Nephron progenitor cell (in vitro differentiated cells): ENCODE measurements at places on chromosomes 5 and 9.
A peak's percentile ranks its signal among the peaks of the same experiment; 100 is the strongest.

DNA sequence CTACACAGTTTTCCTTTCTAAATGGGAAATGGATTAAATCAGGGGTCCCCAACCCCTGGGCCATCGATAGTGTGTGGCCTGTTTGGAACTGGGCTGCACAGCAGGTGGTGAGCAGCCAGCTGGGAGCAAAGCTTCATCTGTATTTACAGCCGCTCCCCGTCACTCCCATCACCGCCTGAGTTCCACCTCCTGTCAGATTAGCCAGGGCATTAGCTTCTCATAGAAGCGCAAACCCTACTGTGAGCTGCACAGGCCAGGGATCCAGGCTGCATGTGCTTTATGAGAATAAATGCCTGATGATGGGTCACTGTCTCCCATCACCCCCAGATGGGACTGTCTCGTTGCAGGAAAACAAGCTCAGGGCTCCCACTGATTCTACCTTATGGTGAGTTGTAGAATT is 41.2 kb upstream of the FLT4 start:
- DNase-seq: no peak

DNA sequence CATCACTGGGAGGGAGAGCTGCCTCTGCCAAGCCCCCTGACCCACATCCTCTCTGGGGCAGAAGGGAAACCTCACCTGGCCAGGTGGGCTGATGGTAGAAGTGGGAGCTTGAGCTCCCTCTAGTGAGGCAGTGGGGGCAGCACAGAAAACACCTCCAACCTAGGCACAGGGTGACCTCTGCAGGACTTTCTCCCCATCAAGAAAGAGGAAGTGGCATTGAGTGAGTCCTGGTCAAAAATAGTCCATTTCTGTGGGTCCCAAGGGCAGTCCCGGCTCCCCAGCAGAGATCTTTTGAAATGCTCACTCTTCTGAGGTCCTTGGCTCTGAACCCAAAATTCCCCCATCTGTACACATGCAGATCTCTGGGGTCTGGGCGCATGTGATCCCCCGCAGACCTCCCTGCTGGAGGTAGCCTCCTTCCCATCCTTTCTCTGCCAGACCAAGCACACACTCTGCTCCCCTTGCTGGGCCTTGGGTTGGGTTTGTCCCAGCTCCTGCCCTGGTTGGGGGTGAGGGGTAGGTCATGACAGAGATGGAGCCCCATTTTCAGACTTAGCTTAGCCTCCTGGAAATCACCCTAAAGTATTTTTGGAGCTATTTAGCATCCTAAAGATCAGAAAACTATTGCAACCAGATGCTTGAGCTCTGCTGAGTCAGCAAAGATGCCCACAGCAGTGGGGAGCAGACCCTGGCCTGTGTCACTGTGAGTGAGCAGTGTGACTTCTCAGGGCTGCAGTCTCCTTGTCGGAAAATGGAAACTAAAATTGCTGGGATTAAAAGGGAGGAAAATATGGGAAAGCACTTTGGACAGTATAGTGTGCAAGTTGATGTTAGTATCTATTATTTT is 41.6 kb upstream of the LCP2 start:
- no peak for DNase-seq

GRCh38 chr9:74218385-74219063 is 278.6 kb upstream of the RORB start:
- DNase-seq: no peak

DNA sequence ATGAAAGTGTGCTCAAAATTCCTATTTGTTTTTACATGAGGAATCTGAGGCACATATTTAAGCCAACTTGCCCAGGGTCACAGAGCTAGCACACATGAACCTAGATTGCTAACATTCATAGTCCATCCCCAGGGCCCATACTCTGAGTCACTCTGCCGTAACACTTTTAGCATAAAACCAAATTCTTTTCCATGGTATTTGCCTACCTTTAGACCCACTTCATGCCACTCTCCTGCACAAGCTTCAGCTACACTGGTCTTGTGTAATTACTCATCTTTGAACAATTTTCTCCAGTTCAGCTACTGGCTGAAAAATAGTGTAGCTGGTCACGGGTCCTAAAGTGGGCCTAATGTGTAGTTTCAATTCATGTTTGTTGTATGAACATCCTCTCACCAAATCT is 200.7 kb downstream of the SLC12A2 start:
- DNase-seq: no peak

GRCh38 chr9:131349881-131350563 is 43.9 kb upstream of the PRRC2B start:
- peak; percentile 86 for DNase-seq

- no peak for DNase-seq
Observed at GRCh38 chr5:178182158-178182876, 4.9 kb downstream of the GMCL2 start.

DNA sequence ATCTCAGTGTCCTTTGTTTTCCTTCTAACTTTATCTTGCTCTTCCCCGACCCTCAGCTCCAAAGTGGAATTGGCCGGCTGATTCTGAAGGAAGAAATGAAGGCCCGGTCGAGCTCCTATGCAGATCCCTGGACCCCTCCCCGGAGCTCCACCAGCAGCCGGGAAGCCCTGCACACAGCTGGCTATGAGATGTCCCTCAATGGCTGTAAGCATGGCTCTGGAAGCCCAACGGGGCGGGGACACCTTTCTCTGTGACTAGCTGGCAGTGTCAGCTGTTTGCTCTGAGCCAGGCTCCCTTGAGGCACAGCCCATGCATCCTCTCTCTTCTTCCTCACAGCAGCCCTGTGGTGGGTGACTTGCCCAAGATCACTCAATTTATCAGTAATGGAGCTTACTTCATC is 23.9 kb upstream of the AFAP1L1 start:
- DNase-seq: no peak

DNA sequence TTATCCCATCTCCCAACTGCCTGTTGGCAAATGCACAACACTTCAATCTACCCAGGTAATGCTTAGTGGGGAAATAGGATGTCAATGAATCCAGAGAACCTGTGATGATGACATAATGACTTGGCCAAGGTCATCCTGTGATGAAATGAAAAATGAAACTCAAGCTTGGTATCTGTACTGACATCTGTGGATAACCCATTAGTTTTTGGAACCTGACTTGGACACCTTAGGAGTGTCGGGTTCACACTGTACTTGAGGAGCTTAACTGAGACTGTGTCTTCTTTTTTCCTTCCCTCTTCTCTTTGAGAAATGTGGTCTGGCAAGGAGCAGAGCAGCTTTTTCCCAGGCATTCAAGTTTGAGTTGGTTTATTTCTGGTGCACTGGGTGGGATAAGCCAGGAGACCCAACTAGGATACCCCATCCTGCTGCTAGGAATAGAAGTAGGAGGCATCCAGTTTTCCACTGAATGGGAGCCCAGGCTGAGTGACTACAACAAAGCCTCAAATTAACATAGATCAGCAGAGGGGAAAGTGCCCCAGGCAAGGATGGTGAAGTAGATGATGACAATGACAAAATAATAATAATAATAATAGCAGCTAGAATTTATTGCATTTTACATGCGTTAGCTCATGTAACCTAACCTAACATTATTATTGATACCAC is 72.1 kb downstream of the ADRB2 start:
- no peak for DNase-seq

DNA sequence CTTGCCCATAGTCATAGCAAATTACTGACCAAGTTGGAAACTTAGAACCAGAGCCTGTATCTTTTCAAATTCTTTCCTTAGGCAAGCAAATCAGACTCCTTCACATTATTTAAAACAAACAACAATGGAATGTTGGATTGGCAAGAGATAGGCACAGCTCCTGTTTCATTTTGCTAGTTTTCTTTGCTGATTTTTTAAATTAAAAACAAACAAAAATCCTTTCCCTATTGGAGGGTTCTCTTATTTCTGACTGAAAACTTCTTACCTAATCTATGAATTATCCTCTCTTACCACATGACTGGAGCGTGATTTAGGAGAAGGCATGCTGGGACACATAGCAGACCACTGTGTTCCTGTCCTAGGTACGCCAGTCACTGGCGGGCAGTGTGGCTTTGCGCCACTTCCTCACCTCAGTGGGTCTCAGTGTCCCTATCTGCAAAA is 63.0 kb downstream of the TTC39B start:
- no peak for DNase-seq

DNA sequence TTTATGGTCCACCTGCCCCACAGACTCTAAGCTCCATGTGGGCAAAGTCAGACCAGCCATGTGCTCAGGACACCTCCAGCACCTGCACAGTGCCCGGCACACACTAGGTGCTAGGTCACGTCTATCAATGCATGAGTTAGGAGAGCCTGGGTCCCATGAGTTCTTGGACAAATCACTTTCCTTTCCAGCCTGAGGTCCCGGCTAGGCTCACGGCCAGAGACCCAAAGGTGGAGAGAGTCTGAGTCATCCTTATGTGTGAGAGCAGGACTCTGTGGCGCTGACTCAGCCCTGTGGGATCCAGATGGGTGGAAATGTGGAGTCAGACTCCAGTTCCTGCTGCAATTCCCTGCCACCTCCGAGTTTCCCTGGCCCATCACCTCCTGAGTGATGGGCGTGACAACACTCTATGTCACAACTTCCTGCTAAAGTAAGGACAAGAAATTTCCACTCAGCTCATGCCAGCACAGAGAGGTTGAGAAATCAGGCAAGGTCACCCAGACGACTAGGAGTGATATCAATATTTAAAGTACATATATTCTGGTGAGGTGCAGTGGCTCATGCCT is 2.5 kb upstream of the ST6GALNAC4 start:
- no peak for DNase-seq

- peak; percentile 14 for DNase-seq
Observed at GRCh38 chr9:107739601-107740082, 250.1 kb upstream of the KLF4 start.

DNA sequence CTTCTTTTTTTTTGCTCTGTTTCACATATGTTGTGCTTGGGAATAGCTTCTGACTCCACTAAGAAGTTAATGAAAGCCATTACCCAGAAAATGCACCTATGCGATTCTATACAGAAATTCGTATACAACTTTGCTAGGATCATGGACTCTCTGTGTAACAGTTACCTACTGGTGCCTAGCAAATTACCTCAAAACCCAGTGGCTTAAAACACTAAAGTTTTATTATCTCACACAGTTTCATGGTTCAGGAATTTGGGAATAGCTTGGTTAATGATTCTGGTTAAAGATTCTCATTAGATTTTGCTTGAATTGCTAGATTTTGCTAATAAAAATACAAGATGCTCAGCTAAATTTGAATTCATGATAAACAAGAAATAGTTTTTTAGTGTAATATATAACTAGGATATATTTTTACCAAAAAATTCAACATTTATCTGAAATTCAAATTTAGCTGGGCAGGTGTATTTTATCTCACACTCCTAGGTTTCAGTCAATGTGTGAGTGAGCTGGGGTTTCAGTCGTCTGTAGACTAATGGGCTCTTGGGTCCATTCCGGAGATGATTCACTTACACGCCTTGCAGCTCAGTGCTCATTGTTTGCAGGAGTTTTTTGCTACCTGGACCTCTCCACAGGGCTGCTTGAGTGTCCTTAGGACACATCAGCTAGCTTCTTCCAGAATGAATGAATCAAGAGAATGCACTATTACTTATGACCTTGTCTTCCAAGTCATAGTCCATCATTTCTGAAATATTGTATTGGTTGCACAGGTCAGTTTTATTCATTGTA is 75.1 kb downstream of the MROH2B start:
- no peak for DNase-seq

DNA sequence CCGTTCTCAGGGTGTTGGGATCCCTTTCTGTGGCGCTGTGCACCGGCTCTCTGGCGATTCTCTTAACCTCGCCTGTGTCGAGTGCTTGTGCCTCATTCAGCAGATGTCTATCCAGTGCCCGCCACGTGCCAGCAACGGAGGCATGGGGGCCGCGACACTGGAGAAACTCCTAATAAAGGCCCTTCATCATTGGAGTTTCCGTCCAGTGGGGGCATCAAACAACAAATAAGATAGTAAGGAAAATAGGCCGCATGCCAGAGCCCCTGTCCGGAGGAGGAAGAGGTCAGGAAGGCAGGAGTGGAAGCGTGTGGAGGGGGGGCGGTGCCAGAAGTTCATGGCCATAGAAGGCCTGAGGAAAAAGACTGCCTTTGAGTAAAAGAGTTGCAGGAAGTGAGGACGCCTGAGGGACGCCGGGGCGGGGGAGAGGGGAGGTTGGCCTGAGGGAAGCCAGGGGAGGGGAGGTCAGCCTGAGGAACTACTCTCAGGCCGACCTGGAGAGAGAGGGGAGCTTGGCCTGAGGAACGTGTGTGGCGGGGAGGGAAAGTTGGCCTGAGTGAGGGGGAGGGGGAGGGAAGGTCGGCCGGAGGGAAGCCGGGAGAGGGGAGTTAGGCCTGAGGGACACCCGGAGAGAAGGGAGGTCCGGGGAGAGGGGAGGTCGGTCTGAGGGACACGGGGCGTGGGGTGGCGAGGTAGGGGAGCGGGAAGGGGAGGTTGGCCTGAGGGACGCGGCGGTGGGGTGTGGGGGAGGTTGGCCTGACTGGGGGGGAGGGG is 82.2 kb downstream of the CACNA1B start:
- DNase-seq: no peak

- DNase-seq: no peak
Observed at GRCh38 chr5:9099689-9100088, 446.2 kb downstream of the SEMA5A start.

DNA sequence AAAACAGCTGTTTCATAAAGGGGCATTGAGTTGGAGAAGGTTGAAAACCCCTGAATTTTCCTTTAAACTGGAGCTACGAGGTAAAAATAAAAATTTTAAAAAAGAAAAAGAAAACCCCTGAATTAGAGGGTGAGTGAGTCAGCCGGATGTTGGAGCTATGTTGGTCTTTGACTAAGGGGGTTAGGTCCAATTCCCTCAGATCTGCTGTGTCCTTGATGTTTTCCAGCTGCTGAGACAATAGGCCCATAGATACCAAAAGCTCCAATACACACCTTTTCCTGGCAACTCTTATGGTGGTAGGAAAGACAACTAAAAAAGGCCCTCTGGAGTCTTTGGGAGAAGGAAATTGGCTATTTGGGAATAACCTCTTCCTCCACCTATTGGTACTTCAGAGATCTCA is 79.4 kb upstream of the SAP30L start:
- DNase-seq: no peak

- no peak for DNase-seq
Observed at GRCh38 chr5:173789031-173789920, 98.9 kb upstream of the CPEB4 start.

DNA sequence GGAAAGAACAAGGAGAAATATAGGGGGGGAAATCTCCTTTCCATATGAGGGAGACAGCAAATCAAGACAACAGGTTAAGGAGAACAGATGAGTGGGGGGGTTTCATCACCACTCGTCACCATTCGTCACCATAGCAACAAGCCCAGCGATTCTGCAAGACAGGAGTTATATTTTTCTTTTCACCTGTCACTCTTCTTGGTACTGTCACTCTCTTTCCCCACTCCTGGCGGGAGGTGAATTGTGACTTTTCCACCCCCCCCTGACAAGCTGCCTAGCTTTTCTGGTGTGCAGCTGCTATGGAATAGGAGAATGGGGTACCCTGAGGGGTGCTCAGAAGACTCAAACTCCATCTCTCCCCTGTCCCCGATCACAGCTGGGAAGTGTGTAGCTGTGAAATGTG is 239.9 kb downstream of the FAM114A2 start:
- no peak for DNase-seq
